CD4-positive, alpha-beta T cell treated with Interleukin-17A for 1 hour (primary cell): ENCODE measurements at places on chromosomes 4 and X.

DNA sequence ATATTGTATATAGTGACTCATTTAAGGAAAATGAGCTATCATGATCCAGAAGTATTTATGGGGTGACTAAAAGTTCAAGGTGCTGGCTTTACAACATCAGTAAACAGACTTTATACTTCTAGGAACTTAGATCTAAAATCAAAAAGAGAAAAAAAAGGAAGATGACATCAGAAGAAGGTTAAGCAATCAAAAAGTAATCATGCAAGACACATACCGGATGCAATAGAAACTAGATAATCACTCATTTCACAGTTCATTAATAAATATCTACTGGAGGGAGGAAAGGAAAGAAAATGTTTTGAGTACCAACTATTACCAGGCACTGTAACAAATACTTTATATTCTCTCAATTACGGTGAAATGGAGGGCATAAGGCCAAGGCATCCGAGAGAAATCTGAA, 276.4 kb downstream of the SPRY1 start:
- DNase-seq: no peak

GRCh38 chr4:182449186-182449929, 206.2 kb downstream of the TENM3 start:
- DNase-seq: no peak

- DNase-seq: no peak
Observed at GRCh38 chr4:123867910-123868587, 471.5 kb downstream of the SPRY1 start.

DNA sequence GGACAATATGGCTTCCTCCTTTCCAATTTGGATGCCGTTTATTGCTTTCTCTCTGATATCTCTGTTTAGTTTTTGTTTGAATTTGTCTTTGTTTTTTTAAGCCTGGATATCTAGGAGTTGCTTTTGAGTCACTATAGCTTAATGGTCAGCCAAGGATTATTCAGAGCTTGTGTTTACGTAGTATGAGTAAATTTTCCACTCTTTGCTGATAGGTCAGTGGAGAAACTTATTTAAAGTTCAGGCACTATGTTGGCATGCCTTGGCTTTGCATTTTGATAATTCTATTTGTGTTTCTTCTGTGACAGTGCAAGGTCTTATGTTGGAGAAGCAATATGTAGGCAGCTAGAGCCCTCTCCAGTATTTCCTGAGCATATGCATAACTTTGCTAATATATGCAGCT, 315.2 kb downstream of the GRID2 start:
- DNase-seq: no peak

DNA sequence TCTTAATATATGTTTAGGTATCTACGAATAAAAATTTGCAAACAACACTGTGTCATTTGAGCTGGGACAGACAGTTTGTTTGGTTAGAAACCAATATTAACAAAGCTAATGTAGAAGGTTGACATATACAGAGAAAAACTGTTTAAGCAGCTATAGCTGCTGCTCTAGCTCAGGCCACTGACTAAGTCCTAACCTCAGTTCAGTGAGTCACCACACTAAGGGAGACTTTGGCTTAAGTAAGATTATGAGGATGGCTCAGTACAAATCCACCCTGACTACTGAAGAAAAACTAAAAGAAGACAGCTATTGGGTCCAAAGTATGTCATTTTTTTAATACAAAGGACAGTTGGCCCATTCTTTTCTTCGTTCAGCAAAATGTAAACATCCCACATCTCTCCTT, 717.3 kb upstream of the ACTRT1 start:
- no peak for DNase-seq

DNA sequence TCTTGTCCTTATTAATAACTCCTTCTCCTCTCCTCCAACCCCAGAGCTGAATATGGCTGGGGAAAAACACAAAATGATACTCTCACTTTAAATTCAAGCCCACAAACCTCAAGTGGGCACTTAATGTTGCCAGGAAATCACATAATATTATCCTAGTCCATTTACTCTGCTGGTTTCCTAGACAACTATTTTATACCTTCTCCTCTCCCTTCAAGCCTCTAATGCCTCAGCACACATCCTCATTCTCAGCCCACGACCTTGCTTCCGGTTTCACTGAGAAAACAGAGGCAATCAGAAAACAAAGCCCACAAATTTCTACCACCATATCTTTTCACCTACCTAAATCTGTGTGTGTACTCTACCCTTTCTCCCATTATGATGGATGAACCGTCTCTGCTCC, 12.1 kb upstream of the CLCN5 start:
- DNase-seq: no peak

DNA sequence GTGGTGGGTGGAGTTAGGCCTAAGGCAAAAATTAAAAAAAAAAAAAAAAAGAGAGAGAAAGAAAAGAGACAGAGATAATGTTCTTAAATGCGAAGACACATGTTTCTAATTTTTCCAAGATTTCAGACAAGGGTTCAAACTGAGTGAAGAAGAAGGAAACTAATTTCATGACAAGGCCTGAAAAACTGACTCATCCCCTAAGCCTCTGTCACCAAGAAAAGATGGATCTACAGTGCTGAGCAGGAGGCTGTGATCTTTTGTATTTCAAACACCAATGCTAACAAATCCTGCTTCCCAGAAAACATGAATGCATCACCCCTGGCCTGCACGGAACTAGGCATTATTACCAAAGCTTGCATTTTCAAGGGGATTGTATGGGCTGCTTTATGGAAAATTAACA, 75.3 kb downstream of the PPARGC1A start:
- no peak for DNase-seq

- no peak for DNase-seq
Observed at GRCh38 chr4:58225460-58225859, 1115.3 kb upstream of the IGFBP7 start.

DNA sequence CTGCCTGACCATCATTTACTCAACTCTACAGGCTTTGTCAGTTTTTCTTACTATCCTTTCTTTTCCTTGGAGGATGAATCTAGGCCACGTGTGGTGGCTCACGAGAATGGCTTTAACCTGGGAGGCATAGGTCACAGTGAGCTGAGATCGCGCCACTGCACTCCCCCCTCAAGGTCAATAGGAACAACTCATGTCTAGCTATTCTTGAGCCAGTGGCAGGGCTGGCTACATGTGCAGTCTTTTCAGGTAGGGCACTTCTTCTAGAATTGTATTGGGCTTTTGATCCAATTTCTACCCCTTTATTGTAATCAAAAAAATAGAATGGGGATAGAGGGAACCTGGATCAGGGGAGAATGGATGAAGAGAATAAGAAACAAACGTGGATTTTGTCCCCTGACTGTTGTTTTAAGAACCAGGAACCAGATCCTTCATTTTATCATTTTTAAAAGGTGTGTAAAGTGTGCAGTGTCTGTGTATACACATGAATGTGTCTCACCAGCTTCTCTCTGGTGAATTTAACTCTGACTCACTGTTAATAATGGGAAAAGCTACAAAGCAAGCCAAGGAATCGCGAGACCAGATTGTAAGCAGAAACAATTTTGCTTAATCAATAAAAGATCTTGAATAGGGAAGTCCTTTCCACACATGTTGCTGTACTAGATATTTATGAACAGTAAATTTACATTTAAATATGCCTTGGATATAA, 283.9 kb upstream of the GPC4 start:
- DNase-seq: no peak

DNA sequence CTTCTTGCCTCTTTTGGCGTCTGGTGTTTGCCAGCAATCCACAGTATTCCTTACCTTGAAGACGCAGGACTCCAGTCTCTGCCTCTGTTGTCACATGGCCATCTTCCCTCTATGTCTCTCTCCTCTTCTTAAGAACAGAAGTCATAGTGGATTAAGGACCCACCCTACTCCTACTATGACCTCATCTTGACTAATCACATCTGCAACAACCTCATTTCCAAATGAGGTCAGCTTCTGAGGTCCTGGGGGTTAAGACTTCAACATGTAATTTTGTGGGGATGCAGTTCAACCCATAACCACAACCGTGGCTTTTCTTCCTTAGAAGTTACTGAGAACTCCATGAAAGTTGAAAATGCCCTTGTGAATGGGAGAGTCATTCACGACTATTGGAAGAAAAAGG, 23.3 kb downstream of the TLR8 start:
- DNase-seq: no peak

- DNase-seq: no peak
Observed at GRCh38 chrX:56228914-56229313, 3.2 kb upstream of the KLF8 start.

- no peak for DNase-seq
Observed at GRCh38 chrX:40473460-40474204, 107.1 kb upstream of the ATP6AP2 start.

GRCh38 chrX:36861601-36862000, 146.6 kb upstream of the FAM47C start:
- DNase-seq: no peak

- DNase-seq: no peak
Observed at GRCh38 chr4:188109157-188109755, at the start of gene TRIML2. TRIML2 (minus strand) TSS chr4:188109603; CDS start chr4:188105368, 4,235 bp downstream.

GRCh38 chr4:147453561-147454141, 27.2 kb upstream of the EDNRA start:
- no peak for DNase-seq

GRCh38 chr4:70984589-70984988, 8.9 kb upstream of the DCK start:
- DNase-seq: peak; percentile 36

- no peak for DNase-seq
Observed at GRCh38 chrX:46994096-46994495, 81.9 kb downstream of the JADE3 start.

DNA sequence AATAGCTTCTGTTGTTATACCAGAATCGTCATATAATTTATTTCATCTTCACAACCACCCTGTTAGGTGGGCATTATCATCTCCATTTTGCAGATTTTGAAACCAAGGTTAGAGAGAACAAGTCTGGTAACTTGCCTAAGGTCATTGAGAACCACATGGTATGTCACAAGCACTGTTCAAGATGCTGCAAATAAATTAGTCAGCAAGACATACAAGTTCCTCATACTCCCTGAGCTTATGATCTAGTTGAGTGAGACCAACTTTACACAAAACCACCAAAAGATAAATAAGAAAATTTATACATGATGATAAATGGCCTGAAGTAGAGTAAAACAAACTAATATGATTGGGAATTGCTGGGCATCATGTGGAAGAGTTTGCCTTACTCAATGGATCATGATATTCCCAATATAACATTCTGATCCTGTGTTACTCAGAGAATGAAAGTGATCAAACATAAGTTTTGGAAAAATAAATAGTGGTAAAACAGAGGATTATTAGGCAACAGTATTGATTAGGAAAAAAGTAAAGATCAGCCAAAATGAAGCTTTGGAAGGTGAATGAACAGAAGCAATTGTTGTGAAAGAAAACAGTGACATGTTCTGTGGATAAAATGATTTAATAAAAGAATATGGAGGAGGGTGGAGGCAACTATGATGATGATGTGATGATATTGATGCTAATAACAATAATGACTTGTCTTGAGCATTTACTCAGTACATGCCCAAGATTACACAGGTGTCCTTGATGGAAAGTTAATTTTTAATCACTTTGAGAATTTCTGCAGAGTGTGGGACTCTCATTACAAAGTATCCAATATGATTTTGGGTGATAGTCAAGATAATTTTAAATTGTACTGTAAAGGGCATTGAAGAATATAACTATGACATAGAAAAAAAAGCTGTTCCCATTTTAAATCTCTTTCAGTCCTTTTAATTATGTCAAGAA, 34.1 kb upstream of the IL1RAPL1 start:
- DNase-seq: no peak
